ENCODE measurements at places on chromosomes 1 and 21.

DNA sequence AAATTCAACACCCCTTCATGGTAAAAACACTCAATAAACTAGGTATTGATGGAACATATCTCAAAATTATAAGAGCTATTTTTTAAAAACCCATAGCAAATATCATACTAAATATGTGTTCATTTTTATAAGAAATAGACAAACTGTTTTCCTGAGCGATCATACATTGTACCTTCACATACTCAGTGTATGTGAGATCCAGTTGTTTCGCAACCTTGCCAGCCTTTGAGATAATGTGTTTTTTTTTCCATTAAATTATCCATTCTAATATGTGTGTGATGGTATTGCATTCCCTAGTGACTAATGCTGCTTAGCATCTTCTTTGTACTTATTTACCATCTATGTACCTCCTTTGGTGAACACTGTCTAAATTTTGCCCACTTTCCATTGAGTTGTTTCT lies 47.1 kb downstream of the CFH start:
- DNase-seq: no peak

GRCh38 chr1:77977989-77978292 lies 931 bp downstream of the FUBP1 start:
- DNase-seq: no peak

- DNase-seq: no peak
Measured at GRCh38 chr1:168400139-168400538, 119.5 kb downstream of the TBX19 start.

DNA sequence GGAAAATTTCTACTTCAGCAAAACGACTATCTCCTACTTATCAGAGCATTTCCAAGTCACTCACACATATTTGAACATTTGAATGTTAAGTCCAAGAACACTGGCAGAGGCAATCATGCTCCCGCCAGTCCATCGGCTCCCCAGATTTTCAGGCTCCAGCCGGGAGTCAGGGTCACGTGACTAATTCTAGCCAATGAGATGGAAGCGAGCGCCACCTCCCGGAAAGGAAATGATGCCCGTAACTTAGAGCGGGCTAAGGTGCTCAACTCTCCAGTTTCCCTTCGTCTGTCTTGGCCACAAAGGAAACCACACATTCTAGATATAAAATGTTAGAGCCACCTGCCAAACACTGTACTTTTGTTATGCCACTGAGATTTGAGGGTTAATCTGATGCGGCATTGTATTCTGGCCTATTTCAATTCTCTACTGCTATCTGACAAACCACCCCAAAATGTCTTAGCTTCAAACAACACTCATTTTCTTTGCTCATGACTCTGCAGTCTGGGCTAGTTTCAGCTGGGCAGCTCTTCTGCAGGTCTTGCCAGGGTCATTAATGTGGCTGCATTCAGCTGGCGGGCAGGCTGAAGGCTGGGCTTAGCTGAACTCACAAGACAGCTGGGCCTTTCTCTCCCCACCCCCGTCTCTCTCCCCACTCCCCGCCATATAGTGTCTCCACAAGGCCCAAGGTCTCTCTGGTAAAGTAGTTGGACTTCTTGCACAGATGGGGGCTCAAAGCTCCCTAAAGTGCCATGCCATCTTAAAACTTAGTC lies 16.5 kb upstream of the LHX4 start:
- peak; percentile 65 for DNase-seq

GRCh38 chr1:113439277-113439670 lies 49.0 kb downstream of the MAGI3 start:
- no peak for DNase-seq

DNA sequence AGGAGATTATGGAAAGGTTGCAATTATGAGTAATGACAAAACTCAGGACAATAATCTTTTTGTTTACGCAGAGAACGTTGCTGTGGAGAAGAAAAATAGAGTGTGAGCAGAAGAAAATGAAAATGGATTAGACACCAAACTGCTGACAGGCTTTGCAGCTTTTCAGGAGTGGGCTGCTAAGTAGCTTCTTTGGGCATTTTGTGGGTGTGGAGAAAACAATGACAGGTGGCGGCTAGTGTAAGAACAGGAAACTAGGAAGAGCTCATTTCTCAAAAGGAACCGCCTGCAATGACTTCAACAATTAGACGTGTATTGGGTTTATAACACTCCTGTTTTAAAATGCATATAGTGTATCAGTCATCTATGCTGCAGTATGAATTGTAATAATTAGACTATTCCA lies 18.3 kb upstream of the PALMD start:
- no peak for DNase-seq

All from activated CD4-positive, CD25-positive, alpha-beta regulatory T cell treated with anti-CD3 and anti-CD28 coated beads, Interleukin-2, amount 50 U/mL, for 72 hours (primary cell).